ENCODE measurements at places on chromosomes 1 and 21.

- no peak for DNase-seq
These were observed 18.2 kb downstream of the IKBKE start for GRCh38 chr1:206488466-206488865.

DNA sequence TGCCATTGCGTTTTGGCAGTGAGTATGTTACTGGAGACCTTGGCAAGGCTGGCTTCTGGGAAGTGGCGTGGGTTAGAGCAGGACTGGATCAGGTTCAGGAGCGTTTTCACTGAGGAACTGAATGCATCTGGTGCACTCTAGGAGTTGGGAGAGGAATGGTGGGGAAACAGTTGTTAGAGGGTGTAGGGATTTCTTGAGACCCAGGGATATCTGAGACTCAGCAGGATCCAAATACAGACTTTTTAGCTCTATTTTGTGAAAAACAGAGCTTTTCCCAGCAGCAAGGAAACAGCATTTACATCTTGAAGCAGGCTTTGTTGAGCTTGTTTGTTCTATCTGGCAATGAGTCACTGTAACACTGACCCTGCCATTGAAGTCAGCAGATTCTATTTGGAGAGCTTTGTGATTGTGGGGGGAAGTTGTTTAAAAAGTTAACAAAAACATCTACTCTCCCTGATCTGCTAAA lies 56.9 kb upstream of the NRIP1 start:
- DNase-seq, result no peak

GRCh38 chr1:91604632-91605031 lies 104.0 kb downstream of the CDC7 start:
- DNase-seq, result no peak

- DNase-seq, result peak; percentile 97
These were observed at the start of gene SF3B4 for GRCh38 chr1:149927563-149928400. Gene SF3B4, minus strand, starts transcription at chr1:149927803. Its CDS starts 44 bp downstream, at chr1:149927759.

DNA sequence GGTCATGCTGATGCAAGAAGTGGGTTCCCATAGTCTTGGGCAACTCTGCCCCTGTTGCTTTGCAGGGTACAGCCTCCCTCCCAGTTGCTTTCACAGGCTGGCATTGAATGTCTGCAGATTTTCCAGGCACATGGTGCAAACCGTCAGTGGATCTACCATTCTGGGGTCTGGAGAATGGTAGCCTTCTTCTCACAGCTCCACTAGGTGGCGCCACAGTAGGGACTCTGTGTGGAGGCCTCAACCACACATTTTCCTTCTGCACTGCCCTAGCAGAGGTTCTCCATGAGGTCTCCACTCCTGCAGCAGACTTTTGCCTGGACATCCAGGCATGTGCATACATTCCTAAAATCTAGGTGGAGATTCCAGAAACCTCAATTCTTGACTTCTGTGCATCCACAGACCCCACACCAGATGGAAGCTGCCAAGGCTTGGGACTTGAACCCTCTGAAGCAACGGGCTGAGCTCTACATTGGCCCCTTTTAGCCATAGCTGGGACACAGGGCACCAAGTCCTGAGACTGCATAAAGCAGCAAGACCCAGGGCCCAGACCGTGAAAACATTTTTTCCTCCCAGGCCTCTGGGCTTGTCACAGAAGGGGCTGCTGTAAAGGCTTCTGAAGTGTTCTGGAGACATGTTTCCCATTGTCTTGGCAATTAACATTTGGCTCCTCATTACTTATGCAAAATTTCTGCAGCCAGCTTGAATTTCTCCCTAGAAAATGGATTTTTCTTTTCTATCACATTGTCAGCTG lies 466.2 kb upstream of the PBX1 start:
- DNase-seq, result no peak

- no peak for DNase-seq
These were observed 45.8 kb downstream of the ATP6V1G3 start for GRCh38 chr1:198494658-198495103.

- DNase-seq, result peak; percentile 81
These were observed 21.5 kb upstream of the TMEM222 start for GRCh38 chr1:27300341-27301051.

GRCh38 chr1:109361069-109361468 lies 36.6 kb downstream of the SORT1 start:
- no peak for DNase-seq

DNA sequence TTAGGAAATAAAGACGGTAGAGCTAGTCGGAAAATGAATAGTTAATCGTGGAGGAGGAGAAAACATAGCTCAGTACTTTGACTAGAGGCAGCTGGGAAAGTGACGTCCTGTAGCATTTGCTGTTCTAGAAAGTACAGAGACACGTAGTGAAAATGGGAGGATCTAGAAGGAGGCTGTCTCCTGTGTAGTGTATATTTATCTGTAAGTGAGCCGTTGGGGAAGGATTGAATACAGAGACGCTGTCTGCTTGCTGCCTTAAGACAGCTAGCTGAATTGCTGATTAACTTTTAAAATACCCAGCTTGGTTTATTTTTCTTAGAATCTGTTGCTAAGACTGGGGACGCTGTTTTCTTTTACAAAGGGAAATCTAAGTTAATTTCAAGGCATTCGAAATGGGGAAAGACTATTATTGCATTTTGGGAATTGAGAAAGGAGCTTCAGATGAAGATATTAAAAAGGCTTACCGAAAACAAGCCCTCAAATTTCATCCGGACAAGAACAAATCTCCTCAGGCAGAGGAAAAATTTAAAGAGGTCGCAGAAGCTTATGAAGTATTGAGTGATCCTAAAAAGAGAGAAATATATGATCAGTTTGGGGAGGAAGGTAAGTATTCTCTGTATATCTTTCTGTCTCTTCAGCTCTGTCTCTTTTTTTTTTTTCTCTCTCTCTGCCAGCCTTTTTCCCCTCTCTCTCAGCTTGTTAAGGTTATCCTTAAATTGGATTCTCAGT lies at the start of gene DNAJB4:
TSS of gene DNAJB4 (plus strand) at position 221 of the 729 bp plus-strand sequence. CDS start at position 393, 172 bp downstream.
- DNase-seq, result no peak

- no peak for DNase-seq
These were observed 14.1 kb upstream of the DEGS1 start for GRCh38 chr1:224168859-224169380.
